Fibroblast of skin of scalp (primary cell): ENCODE measurements at places on chromosomes 16 and 17.
A peak's percentile ranks its signal among the peaks of the same experiment; 100 is the strongest.

GRCh38 chr17:68870161-68870826 is 84.9 kb downstream of the ABCA8 start:
- DNase-seq, result no peak

- peak; percentile 76 for DNase-seq
Observed at GRCh38 chr16:69566240-69566980, 644 bp downstream of the NFAT5 start.

GRCh38 chr16:71919035-71919434 is 23.7 kb downstream of the IST1 start:
- DNase-seq, result no peak

- no peak for DNase-seq
Observed at GRCh38 chr17:66849032-66849655, 14.2 kb downstream of the CACNG5 start.

DNA sequence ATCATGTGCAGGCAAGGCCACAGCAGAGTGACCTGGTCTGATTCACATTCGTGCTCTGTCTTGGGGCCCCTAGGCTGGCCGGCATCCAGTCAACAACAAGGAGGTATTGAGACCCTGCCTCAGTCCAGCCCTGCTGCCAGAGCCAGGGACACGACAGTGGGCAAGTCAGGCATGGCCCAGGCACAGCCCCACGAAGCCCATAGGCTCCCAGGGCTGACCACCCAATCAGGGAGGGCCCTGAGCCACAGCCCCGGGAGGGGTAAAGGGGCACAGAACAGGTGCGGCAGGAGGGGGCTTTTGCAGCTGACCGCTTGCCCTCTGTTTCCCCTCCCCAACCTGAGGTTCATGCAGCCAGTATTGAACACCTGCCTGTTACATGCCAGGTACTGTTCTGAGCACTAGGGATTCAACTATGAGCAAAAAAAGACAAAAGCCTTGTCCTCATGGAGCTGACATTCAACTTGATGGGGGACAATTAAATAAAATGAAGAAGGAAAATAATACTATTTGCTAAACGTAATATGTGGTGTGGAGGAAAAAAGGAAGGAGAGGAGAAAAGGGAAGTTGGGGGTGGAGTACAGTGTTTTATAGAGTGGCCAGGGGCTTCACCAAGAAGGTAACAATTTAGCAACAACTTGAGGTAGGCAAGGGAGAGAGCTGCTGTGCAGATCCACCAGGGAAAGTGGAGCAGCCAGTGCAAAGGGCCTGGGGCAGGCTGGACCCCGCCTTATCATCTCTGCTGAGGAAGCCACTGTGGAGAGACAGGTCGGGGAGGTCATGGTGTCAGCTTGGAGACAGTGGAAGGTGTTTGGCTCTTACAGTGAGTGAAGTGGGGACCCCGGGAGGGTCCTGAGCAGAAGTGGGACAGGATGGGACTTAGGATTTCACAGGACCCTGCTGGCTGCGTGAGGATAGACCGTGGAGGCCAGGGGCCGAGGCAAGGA is 6.1 kb downstream of the DRC3 start:
- no peak for DNase-seq

DNA sequence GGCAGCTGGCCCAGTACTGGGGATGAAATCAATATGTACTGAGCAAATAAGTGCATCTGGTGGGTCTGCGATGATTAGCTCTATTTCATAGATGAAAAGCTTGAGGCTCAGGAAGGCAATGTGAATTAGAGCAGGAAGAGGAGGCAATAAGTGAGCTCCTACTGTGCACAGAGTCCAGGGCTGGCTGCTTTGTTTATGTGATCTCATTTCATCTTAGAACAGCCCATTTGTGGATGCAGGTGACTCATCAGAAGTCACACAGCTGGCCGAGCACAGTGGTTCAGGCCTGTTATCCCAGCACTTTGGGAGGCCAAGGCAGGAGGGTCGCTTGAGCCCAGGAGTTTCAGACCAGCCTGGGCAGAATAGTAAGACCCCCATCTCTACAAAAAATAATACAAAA is 7.1 kb downstream of the TMEM114 start:
- no peak for DNase-seq

- DNase-seq, result peak; percentile 50
Observed at GRCh38 chr17:81821603-81822311, 11.3 kb downstream of the MCRIP1 start.

DNA sequence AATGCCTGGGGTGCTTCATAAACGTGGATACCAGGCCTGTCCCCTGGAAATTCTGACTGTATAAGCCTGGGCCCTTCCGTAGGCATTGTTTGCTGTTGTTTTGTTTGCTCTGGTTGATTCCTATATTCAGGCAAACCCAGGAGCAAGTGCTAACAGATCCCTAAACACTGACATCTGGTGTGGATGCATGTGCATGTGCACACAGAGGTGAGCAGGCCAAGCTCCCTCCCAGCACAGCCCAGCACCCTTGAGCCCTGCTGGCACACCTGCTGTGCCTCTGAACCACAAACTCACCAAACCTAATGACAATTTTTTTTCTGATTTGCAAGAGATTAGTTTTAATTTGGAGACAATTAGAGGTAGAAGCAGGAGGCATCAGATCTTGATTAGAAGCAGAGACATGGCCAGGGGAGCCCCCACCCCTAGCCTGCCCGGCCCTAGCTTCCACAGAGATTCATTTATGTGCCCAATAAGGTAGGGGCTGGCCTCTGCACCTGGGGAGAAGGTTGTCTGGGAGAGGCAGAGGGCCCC is 40.4 kb downstream of the TMEM132E start:
- no peak for DNase-seq

- DNase-seq, result no peak
Observed at GRCh38 chr16:73389085-73389484, 341.2 kb upstream of the ZFHX3 start.

DNA sequence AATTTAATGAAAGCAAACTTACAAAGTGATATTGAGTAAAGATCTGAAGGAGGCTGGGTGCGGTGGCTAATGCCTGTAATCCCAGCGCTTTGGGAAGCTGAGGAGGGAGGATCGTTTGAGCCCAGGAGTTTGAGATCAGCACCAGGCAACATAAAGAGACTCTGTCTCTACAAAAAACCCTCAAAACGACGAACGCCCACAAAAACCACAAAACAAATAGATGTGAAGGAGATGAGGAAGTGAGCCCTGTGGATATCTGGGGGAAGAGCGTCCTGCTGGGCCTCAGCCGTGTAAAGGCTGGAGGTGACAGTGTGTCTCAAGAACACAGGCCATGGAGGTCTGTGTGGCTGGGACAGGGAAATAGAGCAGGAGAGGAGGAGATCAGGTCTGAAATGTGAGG is 68.8 kb downstream of the ITFG1 start:
- no peak for DNase-seq

DNA sequence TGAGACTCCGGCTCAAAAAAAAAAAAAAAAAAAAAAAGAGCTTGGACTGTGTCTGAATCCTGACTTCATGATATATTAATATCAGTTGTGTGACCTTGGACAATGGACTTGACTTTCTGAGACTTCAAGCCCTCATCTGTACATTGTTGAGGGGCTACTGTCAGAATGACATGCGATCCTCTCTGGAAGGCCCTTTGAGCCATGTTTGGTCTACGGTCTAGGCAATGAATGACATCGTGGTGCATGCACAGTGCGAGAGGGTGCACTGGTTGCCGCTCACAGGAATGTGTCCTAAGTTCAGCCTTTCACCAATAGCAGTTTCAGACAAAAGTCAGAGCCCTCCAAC is 43.0 kb upstream of the ZNF629 start:
- DNase-seq, result no peak

DNA sequence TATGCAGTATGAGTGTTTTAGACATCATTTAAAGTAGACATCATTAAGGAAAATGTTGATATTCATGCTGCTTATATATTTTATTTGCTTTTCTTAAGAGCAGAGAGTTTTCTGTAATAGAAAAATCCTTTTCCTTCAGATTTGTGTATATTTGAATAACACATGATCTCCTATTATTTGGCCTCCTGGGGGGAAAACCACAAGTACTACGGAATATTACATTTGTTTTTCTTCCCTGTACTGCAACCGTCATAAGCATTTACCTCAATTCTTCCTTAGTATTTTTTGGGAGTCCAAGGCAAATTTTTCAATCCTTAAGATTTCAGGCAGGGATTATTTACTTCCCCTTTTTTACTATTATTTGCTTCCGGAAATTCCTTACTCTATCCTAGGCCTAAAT is 6.0 kb downstream of the RSPRY1 start:
- peak; percentile 62 for DNase-seq

DNA sequence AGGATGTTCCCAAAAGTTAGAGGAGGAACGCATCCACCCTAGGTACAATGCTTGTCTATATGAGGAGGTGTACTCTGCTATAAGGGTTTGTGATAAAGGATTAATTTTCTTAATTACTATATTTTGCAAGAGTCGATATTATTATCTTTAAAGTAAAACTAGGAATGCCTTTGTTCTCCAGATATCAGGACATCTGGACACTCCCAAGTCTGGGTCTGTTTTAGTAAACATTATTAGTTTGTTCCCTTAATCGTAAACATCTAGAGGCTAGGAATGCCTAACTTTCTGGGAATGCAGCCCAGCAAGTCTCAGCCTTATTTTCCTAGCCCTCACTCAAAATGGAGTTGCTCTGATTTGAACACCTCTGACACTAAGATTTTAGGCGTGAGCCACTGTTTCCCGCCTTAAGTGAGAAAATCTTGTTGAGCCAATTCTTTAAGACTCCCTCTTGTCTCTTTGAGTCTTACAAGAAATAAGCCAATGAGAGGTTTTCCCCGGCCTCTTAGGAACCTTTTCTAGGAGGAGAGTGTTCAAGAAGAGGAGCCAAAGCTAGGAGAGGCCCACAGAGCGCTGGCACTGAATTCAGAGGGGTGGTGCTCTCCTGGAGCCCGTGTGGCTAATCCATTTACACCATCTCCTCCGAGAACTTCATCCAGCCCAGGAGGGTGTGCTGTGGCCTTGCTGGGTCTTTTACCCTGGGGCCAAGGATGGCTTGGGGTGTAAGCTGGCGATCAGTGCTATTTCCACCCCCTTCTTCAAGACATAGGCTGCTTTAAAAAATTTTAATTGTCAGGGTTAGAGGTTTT is 40.9 kb downstream of the SMARCE1 start:
- no peak for DNase-seq

- no peak for DNase-seq
Observed at GRCh38 chr17:39200070-39200879, at the start of gene RPL19. Gene RPL19 (plus strand): TSS chr17:39200283. CDS start chr17:39200345, 62 bp downstream.

- no peak for DNase-seq
Observed at GRCh38 chr16:19528666-19529065, 4.9 kb downstream of the CCP110 start.

GRCh38 chr17:80402959-80403358 is 12.0 kb upstream of the ENDOV start:
- DNase-seq, result no peak

GRCh38 chr16:18018376-18018775 is 318.2 kb downstream of the NPIPA8 start:
- no peak for DNase-seq

DNA sequence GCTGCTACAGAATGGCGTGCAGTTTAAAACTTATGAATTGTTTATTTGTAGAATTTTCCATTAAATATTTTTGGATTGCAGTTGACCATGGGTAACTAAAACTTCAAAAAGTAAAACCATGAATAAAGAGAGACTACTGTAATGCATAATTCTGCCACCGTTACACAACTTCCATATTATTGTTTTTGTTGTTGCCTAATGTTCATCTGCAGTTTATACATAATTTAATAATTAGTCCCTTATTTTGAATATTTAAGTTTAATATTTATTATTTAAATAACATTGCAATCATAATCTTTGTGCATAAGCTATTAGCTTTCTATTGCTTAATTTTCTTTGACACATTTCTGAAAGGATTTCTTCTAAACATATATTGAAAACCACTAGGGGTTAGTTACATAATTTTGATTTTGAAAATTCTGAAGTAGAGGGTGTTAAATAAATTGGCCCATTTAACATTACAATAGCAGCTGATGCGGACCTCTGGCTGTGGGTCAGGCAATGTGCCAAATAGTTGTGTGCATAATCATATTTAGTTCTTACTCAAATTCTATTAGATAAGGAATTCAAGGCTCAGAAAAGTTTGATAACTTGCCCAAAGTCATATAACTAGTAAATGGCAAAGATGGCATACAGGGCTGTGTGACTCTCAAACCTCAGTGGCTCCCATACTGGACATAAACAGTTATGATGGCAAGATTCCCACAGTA is 31.1 kb downstream of the PPM1E start:
- peak; percentile 89 for DNase-seq
